Activated CD4-positive, CD25-positive, alpha-beta regulatory T cell treated with anti-CD3 and anti-CD28 coated beads, Interleukin-2, amount 50 U/mL, for 72 hours (primary cell): ENCODE measurements at places on chromosomes 5 and 9.

- no peak for DNase-seq
Observed at GRCh38 chr5:69468631-69469030, 24.0 kb upstream of the OCLN start.

DNA sequence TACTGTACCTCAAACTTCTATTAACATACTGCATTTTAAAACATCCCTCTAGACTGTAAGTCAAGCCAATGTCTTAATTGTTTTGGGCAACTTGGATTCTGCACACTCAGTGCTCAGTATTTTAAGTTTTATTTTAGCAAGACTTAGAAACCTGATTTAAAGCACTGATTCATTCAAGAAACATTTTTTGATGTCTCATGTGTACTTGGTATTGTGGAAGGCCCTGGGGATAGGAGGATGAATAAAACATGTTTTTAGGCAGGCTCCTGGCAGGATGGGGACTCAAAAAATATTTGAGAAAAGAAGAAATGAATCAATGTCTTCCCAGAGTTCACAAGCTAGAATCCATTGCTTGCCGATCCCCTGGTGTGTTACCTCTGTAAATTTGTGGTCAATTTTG, 334.0 kb upstream of the PUM3 start:
- DNase-seq: no peak

DNA sequence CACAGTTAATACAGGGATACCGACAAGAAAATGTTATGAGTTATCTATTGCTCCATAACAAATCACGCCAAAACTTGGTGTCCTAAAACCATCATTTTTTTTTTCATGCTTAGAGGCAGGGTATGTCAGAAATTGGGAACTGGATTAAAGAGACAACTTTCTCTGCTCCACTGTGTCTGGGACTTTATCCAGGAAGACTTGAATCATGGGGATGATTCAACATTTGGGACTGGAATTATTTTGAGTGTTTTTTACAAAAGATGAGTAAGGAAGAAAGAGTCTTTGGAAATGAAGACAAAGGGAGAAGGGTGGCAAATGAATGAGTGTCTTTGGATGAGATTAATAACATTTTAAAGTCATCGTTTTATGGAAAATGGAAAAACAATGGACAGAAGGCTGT, 1883.7 kb upstream of the C9orf72 start:
- DNase-seq: no peak

DNA sequence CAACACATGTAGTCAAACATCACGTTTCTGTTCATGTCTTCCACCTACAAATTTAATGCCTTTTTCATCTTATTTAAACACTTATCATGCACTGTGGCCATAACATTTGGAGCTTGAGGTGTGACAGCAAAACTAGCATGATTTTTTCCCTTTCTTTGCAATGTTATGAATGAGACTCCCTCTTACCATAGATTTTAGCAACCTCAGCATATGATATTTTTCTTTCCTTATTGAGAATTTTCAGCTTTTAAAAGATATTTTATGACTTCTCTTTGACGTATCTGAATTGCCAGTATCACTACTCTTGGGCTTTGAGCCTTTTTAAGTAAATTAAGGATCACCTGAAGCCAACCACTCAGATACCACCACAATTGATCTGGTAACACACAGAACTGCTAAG, 32.7 kb upstream of the ISOC1 start:
- DNase-seq: no peak

- DNase-seq: no peak
Observed at GRCh38 chr5:114317751-114318150, 44.1 kb upstream of the KCNN2 start.

DNA sequence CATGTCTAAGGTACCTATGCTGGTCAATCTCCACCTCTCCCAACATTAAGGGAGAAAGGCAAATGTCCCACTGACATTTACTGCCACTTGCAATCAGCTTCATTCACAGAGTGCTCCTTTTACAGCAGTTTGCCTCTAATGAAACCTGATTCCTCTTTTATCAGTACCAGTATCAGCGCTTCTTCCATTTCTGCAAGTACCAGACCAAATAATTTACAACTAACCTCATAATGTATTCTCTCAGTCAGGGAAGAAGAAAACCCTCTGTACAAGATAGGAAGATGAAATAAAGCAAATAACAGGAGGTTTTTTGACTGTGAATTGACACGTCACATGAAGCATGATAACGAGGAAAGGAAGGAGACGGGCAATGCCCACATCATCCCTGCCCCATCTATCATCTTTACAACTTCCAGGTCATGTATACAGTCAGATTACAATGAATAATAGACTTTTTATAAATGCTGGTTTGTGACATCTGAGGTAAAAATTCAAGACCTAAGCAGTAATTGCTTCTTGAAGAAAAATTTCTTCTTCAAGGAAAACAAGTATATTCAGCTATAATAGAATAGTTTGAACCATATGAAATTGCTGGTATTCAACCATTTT, 21.9 kb downstream of the ABITRAM start:
- no peak for DNase-seq

- DNase-seq: no peak
Observed at GRCh38 chr5:158485604-158486081, 614.1 kb downstream of the EBF1 start.

DNA sequence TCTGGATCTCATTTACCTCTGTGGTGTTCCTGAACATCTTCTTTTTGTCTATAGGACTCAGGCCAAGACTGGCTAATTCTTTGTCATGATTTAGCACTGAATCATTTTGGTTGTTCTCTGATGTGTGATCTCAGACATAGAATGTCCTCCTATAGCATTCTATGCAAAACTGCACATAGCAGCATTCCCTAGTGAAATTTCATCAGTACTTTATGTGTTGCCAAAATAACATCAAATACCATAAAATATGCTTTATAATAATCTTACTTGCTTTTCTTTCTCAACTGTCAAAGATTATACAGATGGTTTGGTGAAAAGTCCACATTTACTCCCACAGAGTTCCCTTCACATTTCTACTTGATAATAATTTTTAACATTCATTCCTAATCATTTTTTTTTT, 115.7 kb upstream of the MPDZ start:
- DNase-seq: no peak

DNA sequence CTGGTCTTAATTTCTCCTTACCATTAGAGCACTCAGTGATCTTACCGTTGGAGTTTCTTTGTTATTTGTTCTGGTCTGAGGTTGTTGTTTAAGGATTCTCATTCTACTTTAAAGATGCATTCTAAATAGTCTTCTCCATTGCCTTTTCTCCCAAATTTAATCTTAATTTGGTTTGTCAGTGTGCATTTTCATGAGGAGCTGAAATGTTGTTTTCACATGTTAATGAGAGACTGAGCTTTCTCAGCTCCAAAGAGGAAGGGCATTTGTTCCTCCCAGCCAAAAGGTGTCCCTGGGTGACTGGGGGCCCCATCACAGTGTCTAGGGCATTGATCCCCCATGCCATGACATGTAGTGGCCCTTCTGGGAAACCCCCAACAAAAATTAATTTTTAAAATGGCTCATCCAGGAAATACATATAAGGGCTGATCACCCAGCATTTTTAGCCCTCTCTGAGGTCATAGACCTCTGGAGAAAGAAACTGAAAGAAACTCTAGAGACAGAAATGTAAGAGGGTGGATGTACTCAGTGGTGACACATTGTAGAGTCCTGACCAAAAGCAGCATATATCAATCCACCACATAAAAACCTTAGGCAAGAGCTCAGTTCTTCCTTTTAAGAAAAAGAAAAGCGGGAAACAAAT, 240.4 kb upstream of the RAI14 start:
- DNase-seq: no peak

- DNase-seq: no peak
Observed at GRCh38 chr5:178322736-178323540, 90.3 kb upstream of the PHYKPL start.

- no peak for DNase-seq
Observed at GRCh38 chr5:140633021-140633471, at the start of gene CD14. Gene CD14 (minus strand): TSS chr5:140633175. CDS start chr5:140633071, 104 bp downstream.

DNA sequence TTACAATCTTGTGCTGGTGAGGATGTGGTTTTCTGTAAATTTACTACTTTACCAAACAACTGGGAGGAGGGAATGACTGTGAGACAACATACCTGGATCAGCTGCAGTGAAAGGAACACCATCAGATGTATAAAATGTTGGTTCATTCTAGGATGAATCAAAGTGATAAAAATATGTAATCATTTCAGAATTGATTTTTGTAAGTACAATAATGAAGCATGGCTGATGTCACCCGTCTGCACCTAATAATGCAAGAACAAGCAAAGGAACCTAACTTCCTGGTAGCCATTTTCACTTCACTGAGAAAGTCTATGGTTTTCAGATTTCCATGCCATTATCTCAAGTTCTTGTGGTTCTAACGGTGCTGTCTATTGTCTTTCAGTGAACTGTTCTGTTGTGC, 18.7 kb upstream of the C5orf34 start:
- no peak for DNase-seq

DNA sequence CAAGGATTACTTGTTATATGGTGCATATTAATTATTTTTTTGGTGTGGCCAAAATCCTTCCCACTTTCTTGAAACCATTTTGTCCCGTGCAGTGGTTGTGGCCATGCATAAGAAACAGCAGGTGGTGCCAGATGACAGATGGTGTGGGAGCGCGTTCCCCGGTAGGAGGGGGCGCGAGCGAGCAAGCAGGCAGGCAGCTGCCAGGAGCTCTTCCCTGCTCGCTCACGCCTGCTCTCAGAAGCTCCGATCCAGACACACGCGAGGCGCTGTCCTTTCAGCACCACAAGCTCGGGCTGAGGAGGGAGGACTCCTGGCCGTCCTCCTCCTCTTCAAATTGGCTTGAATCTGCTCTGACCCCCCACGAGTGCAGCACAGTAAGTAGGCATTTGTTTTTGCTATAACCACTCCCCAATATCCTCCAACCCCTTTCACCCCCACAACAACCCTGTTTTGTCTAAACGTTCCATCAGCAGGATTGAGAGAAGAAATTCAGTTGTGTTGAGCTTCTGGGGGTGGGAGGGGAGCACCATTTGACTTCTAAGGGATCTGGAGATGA, at the start of gene NSG2:
TSS of gene NSG2 (plus strand) at position 237 of the 556 bp plus-strand sequence. CDS start 1,050 bp downstream, outside the sequence.
- no peak for DNase-seq

DNA sequence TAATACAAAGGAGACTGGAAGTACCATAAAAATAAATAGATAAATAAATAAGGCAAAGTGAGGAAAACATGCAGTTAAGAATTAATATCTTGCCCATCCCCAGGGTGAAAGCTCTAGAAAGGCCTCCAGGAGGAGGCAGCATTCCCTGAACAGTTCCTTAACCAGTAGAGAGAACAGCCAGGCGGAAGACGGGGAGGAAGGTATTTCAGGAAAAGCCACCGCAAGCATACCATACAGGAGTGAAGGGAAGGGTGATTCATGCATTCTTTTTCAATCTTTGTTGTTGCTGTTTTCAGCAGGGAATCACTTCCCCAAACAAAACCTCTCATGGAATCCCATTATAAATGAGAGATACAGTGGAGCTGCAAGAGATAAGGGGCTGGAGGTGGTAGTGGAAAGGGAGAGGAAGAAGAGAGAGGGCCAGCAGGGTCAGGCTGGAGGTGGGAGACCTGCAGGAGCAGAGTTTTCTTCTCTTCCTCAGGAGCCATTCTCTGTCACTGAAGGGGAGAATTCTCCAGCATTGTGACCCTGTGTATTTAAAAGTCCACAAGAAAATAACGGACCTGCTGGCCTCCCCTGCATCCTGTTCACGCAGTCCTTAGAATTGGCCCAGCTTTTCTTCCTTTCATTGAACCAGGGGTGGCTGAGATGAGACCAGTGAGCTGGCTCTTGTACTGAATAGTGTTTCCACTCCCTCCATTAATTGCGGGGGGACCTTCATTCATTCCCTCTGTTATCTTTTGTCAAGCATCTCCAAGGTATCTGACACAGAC, 255.9 kb downstream of the FAM114A2 start:
- DNase-seq: no peak

DNA sequence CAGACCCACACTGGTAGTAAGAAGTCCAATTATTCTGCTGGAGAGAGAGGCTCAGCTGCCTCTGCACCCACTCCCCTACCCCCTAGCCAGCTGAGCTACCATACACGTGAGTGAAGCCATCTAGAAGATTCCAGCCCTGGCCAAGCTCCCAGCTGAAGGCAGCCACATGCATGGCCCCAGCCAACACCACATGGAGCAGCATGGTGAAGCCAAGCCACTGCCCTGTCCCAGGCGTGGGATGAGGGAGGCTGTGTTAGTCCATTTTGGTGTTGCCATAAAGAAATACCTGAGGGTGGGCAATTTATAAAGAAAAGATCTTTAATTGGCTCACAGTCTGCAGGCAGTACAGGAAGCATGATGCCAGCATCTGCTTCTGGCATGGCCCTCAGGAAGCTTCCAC, 20.0 kb upstream of the VDAC1 start:
- no peak for DNase-seq

DNA sequence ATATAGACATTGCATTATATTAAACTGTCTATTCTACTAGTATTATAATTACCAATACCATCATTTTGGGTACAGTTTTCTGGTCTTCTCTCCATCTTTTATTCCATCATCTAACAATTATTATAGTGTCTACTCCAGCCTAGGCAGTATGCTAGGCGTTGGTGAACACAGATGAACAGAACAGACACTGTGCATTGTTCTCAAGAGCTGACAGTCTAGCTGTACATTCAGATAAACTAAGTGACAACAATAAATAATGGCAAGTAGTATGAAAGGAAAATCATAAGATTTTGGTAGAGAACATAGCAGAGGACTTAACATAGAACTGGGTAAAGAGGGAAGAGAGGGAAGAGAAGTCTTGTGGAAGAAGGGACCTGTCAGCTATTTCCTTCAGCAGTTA, 12.5 kb upstream of the SGCD start:
- DNase-seq: no peak

DNA sequence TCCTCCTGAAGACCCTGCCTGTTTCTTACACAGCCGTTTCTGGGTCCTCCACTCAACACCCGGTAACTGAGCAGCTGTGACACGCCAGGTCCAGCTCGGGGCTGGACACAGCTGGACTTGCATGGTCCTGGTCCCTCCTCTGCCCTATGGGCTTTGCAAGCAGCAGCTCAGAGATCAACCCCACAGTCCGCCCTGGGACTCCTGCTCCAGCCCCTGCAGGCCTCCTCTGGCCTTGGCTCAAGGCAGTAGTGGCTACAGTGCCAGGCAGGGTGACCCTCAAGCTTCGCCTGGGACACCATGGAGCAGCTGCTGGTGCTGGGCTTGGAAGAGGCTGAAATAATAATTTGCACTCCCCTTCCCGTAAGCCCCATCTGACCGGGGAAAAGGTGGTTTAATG, 66.1 kb upstream of the OLFM1 start:
- no peak for DNase-seq

- DNase-seq: no peak
Observed at GRCh38 chr9:79610019-79610631, 38.4 kb downstream of the TLE4 start.
